ENCODE measurements at places on chromosomes 5 and 9.

GRCh38 chr5:41636605-41637004, 126.2 kb upstream of the PLCXD3 start:
- DNase-seq = no peak
- H3K27me3 ChIP-seq = no peaks in the 10 kb centered on the region
- no peak overlapping the region for H3K4me3 ChIP-seq
- H3K36me3 ChIP-seq = no peaks in the 10 kb centered on the region
- H3K4me1 ChIP-seq = no peaks in the 10 kb centered on the region
- H3K27ac ChIP-seq = no peak overlapping the region

GRCh38 chr9:37650299-37650872, 368 bp upstream of the FRMPD1 start:
- H3K4me3 ChIP-seq = peak overlapping the region; percentile 54
- H3K36me3 ChIP-seq = no peaks in the 10 kb centered on the region
- H3K4me1 ChIP-seq = peaks cover 13% of the 10 kb centered on the region
- DNase-seq = no peak
- peaks cover 35% of the 10 kb centered on the region for H3K27me3 ChIP-seq
- no peak overlapping the region for H3K27ac ChIP-seq

DNA sequence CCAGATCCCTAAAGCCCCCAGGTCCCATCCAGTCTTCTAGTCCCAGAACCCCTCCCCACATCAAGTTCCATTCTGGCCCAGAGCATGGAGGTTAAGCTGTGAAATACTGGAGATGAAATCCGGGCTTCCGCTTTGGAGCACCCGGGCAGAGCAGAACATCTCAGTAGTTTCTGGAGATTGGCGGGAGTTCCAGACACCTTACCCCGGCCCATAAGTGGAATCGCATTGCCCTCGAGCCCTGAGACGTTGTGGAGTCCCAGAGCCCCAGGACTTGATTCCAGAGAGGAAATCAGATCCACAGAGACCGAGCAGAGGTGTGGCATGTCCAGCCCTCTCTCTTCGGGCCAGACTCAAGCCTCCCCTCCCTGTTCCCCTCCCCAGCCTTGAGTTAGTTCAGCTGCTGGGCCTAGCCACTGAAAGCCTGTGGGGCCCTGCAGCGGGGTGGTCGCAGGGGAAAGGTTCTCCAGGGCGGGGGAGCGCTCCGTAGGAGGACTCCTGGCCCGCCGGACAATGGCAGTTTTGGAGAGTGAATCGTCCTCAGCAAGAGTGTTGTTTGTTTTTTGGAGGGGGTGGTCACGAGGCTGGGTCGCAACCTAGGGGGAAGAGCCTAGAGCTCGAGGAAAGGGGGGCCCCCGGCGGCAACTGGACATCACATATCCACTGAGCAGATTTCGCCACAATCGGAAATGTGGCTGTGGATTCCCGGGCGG, 1.0 kb upstream of the PAX5 start:
- no peak for DNase-seq

GRCh38 chr5:148740079-148740858, 85.9 kb upstream of the HTR4 start:
- no peak overlapping the region for H3K4me3 ChIP-seq
- no peaks in the 10 kb centered on the region for H3K27me3 ChIP-seq
- H3K4me1 ChIP-seq = peaks cover 4% of the 10 kb centered on the region
- H3K36me3 ChIP-seq = no peaks in the 10 kb centered on the region

DNA sequence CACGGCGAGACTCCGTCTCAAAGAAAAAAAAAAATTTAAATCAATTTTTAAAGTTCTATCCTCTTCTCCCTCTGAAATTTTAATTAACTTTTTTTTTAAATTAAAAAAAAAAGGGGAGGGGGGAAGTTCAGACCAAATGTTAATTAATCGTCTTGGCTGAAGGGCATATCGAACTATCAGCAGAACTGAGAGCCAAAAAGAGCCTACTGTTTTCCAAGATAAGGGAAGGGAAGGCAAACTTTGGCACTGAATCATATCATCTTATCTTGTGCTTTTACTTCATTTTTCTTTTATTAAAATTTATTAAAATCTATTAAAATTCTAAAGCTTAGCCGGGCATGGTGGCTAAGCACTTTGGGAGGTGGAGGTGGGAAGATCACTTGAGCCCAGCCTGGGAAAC, 45.9 kb upstream of the MTMR12 start:
- H3K4me1 ChIP-seq = no peaks in the 10 kb centered on the region
- no peak for DNase-seq
- H3K27me3 ChIP-seq = no peaks in the 10 kb centered on the region
- H3K36me3 ChIP-seq = peaks cover 57% of the 10 kb centered on the region
- no peak overlapping the region for H3K4me3 ChIP-seq

GRCh38 chr9:129885670-129886106, 50.4 kb downstream of the USP20 start:
- peak overlapping the region; percentile 44 for H3K4me3 ChIP-seq
- no peaks in the 10 kb centered on the region for H3K27me3 ChIP-seq
- peaks cover 21% of the 10 kb centered on the region for H3K36me3 ChIP-seq
- H3K27ac ChIP-seq = peak overlapping the region; percentile 82

- H3K36me3 ChIP-seq = no peaks in the 10 kb centered on the region
- H3K27ac ChIP-seq = no peak overlapping the region
- peaks cover 5% of the 10 kb centered on the region for H3K27me3 ChIP-seq
- DNase-seq = no peak
Observed at GRCh38 chr5:159515197-159515596, 184.9 kb upstream of the IL12B start.

- H3K4me3 ChIP-seq = no peak overlapping the region
- H3K36me3 ChIP-seq = no peaks in the 10 kb centered on the region
- no peak overlapping the region for H3K27ac ChIP-seq
- DNase-seq = no peak
- no peaks in the 10 kb centered on the region for H3K27me3 ChIP-seq
Observed at GRCh38 chr5:74055486-74056106, 429.6 kb downstream of the ARHGEF28 start.

All from suprapubic skin (tissue), 4 donors.